Aorta (tissue), 5 donors: ENCODE measurements at places on chromosomes 6 and 20. TPM values are rescaled to one million over a fixed set of nuclear protein-coding genes. Genes with fewer than 3 reads are reported as not detected.

The PTK6 gene
- total RNA-seq, result 0.30 TPM

The ULBP1 gene
- 0.13 TPM for total RNA-seq

DNA sequence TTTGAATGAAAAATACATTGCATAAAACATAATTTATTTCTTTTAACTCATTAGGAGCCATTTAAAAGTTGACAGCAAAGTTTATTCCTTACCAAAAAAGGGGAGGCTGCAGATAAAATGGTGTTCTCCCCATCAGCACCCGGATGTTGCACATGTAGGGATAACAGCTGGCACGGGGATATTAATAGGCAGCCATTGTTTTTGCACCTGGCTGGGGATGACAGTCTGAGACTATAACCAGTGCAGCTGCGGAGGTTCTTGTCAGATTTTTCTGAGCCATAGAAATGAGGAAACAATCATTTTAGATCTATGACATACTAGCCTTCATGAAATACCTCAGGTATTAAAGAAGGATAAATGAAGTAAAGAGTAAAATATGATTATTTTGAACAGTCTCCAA lies 20.1 kb upstream of the HECA start:
- DNase-seq, result no peak

DNA sequence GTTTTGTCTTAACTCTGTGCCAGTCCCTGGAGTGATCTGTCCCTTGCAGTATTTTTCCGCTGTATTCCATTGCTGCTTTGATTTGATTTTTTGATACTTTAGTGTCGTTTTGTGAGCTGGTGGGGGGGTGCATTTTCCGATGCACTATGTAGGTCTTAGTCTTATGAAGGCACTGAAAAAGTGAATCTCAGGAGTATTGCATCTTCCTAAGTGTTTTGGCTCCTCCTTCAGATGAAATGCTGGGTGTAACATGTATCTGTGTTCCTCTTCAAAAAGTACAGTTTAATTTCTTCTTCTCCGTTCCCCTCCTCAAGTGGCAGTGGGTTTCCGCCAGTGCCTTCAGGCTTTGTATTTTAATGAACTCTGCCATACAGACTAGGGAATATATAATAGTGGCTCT lies 580.7 kb upstream of the GJE1 start:
- no peak for DNase-seq

DNA sequence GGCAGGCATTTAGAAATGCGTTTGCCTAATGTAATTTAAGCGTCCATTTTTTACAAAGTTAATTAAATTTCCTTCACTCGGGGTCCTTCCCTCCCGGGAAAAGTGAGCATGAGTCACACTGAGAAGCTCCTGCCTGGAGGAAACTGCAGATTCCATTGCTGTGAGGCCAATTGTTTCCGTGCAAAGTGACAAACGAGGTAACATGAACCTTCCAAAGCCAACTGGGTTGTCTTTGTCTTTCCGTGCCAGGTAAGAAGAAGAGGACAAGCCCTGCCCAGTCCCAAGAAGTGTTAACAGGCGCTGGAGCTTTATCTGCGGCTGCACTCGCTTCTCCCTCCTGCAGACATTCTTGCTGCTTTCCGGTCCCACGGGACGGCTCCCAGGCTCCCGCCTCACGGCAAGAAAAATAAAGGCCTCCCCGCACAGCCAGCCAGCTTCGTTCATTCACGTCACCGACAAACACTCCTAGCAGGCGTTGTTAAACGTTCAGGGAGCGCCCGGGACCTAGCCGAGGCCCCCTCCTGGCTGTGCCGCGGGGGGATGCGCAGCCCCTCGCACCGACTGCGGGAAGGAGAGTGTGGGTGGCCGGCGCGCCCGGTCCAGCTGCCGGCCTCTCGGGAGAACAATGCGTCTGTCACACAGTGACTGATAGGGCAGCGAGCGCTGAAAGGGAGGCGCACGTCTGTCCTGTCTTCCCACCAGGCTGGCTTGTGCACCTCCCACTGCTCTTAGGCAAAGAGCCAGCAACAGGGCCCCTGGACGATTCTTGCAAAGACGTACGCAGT lies 61.5 kb upstream of the HDDC2 start:
- peak; percentile 87 for DNase-seq

GRCh38 chr6:163320804-163321203 lies 93.7 kb upstream of the QKI start:
- no peak for DNase-seq
